Activated T-cell treated with anti-CD3 and anti-CD28 coated beads, Interleukin-2, amount 50 U/mL, for 1 hour (primary cell): ENCODE measurements at places on chromosomes 3 and 15.

GRCh38 chr15:87268675-87269074 lies 987.9 kb downstream of the NTRK3 start:
- no peak for DNase-seq

GRCh38 chr3:195284842-195285241 lies 13.9 kb upstream of the XXYLT1 start:
- DNase-seq = no peak

- DNase-seq = no peak
These were observed 1.8 kb downstream of the DAPK2 start for GRCh38 chr15:64044300-64045100.

DNA sequence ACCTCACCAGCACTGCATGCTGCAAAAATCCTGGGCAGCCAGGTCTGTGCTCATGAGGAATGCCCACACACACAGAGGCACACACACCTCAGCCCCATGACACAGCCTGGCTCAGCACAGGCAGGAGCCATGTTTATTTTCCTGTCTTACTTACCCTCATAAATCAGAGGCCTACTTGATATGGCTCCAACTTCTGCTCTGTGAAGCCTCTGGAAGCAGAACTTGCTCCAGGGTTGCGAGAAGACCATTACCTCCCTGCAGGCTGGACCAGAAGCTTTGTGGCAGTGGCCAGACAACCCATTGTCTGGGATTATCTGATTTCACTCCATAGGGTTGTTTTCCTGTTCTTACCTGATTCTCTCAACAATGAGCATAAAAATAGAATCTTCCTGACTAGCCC lies 43.8 kb upstream of the CMTM8 start:
- DNase-seq = no peak

- DNase-seq = no peak
These were observed 313.3 kb downstream of the SATB1 start for GRCh38 chr3:18111796-18112232.

DNA sequence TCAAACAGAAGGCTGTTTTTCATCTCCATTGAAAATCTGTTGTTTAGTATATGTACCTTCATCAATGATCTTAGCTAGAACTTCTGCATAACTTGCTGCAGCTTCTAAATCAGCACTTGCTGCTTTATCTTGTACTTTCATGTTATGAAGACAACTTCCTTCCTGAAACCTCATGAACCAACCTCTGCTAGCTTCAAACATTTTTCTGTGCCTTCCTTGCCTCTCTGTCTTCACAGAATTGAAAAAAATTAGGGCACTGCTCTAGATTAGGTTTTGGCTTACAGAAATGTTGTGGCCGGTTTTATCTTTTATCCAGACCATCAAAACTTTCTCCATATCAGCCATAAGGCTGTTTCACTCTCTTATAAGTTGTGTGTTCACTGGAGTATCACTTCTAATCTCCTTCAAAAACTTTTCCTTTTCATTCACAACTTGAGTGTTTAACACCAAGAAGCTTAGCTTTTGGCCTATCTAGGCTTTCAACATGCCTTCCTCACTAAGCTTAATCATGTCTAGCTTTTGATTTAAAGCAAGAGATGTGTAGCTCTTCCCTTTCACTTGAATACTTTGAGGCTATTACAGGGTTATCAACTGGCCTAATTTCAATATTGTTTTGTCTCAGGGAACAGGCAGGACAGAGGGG lies 78.6 kb downstream of the IGSF11 start:
- no peak for DNase-seq

DNA sequence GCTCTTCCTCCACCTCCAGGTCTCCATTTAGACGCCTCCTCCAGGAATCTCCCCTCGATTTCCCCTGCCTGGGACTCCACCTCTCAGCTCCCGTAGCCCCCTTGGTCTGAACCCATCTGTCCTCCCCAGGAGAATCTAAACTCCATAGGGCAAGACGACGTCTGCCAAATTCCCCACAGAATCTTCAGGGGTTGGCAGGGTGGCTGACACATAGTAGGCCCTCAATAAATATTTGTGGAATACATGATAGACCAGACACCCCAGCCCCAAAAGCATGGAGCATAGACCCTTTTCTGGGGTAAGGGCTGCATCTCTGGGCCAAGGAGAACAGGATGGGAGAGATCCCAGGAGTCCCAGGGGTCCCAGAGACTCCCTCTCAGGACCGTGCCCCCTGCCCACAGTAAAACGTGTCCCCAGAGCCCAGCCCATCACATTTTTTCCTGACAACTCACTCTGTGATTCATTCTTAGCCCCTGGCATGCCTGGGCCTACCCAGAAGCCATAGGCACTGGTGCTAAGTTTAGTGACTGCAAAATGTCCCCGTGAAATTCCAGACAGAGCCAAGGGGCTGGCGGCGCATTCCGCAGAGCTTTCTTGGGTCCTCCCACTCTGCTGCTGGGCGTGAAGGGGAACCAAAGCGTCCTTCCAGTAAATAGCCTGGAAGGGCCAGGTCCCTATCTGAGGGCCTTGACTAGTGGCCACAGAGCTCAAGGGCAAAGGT lies 78.0 kb upstream of the SLC6A6 start:
- no peak for DNase-seq

DNA sequence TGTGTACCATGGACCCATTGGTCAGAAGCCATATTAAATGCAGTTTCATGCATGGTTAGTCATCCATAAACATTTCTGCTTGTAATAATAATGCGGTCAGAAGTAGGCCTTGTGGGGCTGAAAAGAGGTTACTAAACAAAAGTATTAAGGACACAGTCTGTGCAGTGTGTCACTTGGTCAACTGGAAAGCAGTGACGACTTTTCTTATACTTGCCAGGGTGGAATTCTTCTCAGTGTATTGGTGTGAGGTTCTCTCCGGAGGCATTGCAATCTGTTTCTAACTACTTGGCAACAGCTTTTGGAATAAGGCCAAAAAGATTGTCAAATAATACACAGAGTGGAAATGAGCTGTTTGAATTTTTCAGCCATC lies 46.8 kb downstream of the CHL1 start:
- DNase-seq = no peak

GRCh38 chr3:217099-217813 lies 20.7 kb downstream of the CHL1 start:
- DNase-seq = no peak

- DNase-seq = no peak
These were observed 186.5 kb upstream of the GAP43 start for GRCh38 chr3:115436767-115437301.

DNA sequence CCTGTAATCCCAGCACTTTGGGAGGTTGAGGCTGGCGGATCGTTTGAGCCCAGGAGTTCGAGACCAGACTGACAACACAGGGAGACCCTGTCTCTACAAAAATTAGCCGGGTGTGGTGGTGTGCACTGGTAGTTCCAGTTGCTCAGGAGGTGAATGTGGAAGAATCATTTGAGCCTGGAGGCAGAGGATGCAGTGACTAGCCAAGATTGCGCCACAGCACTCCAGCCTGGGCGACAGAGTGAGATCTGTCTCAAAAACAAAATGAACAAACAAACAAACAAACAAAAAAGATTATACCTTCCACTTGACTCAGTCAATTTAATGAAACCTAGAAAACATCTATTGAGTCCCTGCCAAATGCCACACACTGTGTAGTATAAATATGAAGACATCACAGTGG lies 30.5 kb upstream of the PHLDB2 start:
- DNase-seq = no peak

DNA sequence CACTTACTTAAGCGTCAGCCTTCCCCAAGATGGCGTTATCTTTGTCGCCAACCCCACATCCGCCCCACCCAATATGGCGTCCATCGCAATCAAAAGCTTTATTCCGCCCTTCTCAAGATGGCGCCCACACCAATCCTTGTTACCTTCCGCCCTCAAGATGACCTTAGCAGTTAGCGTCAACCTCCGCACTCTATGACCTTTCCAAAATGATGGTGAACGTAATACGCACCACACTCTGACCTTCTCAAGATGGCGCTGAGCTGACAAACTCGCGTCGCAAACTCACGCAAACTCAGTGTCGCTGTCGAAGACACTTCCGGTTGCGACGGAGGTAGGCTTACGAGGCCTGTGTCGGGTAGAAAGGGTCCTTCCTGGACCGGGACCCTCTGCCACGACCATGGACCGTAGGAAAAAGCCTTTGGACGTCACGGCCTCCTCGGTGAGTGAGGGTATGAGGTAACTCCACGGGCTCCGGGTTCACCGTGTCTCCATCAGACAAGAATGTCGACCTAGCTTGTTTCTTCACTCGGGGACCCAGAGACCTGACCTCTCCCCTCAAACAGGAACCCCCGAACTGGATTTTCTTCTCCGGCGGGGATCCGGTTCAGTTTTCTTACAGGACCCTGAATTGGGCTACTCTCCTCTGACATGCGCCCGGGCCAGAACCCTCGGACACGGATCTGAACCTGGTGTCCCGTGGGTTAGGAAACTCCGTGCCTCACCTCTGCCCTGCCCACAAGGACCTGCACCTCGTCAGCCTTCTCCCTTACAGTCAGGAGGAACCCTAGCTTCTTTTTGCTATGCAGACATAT lies at the start of gene CCDC174:
CCDC174 (plus strand) TSS at position 323 of the 812 bp plus-strand sequence; CDS start at position 398, 75 bp downstream.
- peak; percentile 96 for DNase-seq

DNA sequence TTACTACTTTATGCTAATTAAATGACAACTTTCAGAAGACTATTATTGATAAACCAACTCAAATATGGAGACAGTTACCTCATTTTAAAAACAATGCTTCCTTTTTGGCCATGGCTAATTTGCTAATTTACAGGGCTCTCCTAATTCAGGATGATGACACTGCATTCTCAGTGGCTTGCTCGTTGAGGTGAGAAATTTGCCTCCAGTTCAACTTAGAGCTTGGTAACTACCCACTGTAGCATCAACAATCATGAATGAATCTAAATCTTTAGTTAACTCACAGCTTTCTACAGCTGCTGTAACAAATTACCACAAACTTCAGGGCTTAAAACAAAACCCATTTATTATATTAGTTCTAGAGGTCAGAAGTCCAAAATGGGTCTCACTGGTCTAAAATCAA lies 14.0 kb downstream of the PBRM1 start:
- no peak for DNase-seq

DNA sequence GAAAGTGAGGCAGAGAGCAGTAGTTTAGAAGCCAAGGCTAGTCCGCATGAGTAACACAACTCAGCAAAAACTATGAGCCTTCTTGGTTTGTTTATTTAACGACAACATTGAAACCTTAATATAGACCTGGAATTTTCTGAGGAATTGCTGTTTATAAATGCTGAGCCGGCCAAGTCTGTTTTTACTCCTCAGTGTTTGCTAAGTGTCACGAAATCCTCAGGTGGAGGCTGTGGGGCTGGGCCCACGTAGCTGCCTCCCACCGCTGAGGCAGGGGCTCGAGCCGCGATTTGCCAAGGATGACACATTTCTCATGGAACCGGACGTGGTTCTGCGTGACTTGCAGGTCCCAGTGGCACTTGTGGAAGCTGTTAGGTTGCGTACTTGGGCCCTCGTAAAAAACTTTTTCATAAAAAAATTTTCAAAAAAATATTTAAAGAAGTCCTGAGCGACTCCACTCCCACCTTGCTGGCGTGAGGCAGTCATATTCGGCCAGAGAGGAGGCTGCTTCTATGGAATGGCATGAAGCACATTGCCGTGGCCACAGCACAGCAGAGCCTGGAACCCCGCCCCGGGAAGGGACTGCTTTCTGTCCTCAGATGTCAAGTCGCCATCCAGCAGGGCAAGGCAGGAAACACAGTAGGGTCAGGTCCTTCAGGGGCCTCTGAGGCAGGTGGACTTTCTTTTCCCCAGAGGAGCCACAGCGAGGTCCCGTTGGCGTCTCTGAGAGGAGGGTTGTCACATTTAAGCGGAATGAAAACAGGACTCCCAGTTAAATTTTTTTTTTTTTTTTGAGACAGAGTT lies 64.8 kb upstream of the PCSK6 start:
- no peak for DNase-seq

GRCh38 chr15:76253691-76254473 lies 57.4 kb downstream of the ETFA start:
- DNase-seq = no peak

DNA sequence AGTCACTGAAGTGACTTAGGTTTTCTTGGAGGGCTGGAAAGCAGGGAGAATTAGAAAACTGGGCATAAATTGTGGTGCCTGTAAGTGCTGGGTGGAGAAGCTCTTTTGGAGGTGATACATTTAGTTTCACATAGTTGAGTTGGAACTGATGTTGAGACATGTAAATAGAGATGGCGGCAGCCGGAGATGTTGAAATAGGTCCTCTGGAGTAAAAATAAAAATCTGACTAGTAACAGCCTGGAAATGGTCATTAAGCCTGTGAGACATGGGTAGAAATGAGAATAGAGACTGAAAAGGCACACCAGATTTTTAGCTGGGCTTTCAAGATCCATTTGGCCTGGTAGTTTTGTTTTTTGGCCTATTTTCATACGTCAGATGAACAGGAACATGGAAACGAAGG lies 2.9 kb upstream of the NIT2 start:
- DNase-seq = no peak

DNA sequence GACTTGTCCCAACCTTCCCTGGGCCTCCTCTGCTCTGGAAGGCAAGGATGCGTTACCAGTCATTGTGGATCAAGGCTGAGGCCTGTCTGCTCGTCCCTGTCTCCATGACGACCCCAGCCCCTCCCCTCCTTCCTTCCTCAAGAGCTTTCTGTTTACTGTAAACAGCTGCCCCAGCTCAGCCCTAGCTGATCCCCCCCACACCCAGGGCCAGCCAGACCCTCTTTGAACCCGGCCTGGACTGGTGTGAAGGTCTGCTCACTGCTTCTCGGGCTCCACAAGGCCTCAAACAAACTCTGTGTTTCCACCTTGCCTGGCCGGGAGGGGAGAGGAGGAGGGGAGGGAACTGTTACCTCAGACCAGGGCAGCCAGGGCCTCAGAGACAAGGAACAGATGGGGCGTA lies 16.9 kb downstream of the VPS18 start:
- DNase-seq = no peak

GRCh38 chr3:118942671-118943070 lies 92.0 kb downstream of the IGSF11 start:
- no peak for DNase-seq

DNA sequence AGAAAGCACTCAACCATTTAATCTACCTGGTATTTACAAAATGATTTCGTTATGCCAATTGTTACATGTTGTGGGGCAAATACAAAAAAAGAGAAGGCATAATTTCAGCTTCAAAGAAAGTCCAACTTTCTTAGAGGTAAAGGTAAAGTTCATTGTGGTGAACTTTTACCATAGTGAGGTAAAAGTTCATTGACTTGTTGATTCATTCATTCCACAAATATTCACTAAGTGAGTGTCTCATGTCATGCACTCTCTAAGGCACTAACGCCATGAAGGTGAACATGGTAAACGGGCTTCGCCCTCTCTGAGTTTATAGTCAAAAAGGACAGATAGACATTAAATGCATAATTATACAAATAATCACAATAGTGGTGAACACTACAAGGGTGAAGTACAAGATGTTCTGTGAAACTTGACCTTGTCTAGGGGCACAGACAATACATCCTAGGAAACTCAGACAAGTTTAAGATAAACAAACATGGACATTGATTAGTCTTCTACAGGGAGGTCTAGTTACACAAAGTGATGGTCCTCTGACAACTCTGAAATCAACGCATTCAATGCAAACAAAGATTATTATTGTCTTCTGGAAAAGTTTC lies 378.6 kb downstream of the MAGI1 start:
- DNase-seq = no peak

DNA sequence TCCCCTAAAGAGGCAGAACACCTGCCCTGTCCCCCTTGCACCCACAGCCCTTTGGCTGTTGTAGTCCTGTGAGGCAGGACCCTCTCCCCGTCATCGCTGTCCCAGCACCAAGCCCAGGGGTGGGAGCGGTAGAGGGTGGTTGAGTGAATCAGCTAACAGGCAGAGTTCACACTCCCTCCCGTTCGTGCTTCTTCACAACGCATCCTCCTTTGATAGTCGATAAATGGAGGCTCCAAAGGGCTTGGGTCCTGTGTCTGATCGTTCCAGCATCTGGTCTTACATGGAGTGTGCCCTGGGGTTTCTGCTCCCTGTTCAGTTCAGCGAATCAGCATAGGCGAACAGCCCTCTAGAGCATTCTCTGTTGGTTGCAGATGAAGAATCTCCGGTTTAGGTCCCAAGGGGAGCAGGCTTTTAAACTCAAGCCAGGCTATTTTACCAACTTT lies 820 bp upstream of the HMCES start:
- DNase-seq = no peak
